Stimulated activated CD4-positive, alpha-beta T cell treated with anti-CD3 and anti-CD28 coated beads, TNF-alpha, amount 100 ng/mL, for 48 hours (primary cell): ENCODE measurements at places on chromosomes 2 and 18.

GRCh38 chr2:235543851-235544688, 50.2 kb downstream of the AGAP1 start:
- DNase-seq: no peak

DNA sequence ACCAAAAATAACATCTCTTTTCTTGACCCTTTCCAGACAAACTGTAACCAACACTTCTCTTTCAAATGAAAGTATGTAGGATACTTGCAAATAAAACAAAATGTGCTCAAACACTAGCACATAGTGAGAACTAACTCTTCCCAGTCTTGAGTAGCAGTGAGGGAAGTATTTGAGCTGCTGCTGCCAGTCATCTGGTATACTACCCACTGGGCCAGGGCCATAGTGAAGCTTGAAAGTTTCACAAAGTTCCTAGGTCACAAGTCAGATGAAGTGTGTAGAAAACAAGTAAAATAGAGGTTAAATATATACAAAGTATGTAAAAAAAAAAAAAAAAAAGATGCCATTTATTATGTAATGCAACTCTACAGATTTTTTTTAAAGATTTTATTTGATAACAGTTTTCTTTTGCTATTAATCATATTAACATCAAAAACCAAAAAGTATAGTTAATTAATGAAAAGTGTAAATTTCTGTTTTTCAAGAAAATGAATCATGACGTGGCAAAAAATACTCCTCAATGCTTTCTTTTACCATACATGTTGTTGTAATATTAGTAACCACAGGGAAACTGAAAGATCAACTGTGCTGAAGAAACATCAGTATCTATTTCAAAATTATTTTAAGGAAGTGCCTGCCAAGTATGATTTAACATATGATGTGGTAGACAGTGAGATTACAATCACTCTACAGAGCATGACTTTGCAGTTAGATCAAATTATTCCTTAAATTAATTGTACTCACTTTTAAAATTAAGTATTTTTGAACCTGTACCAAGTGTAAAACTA, 21.6 kb upstream of the TRIB2 start:
- DNase-seq: no peak

GRCh38 chr2:14712111-14712510, 79.6 kb downstream of the LRATD1 start:
- no peak for DNase-seq

DNA sequence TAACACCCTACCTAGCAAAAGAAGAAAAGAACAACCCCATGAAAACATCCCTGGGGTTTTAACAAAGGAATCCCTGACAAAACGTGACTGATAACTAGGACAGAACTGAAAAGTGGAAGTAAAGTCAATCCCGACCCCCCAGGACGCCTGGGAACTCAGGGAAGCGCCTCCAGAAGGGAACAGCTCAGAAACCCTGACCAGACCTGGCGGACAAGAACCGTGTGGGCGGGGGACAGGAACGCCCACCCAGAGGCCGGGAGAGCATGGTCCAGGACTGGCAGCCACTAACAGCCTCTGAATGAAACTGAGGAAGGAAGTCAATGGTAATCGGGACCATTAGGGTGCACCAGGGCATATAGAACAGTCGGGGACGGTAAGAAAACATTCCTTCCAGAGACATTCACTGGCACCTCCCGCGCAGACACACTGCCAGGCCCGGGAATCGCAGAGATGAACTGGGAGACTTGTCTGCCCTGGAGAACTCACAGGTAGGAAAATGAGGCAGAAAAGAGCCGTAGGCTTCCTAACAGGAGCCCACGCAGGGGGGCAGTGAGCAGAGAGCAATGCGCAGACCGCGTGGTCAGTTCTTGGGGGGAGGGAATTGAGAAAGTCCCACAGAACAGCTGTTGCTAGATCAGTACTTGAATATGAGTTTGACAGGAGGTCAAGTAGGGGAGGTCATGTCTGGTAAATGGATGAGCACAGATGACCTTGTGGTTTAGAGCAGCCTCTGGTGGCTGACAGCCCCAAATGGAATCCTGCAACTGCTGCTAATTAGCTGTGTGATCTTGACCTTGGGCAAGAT, 1.3 kb upstream of the TBC1D8 start:
- no peak for DNase-seq

DNA sequence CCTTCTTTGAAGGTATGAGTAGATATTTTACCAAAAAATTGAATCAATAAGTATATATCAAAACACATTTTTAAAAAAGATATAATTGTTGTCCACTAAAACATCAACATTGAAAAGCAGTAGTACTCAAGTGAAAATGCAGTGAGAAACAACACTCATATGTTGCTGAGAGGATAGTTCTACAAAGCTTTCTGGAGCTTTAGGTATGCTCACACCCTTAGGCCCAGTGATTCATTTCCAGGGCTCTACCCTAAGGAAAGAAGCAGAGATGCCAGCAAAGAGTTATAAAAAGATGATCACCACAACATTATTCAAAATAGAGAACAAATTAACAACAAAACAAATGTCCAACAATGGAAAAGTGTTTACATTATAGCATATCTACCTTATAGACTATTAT, 197.3 kb upstream of the CCDC150 start:
- no peak for DNase-seq

DNA sequence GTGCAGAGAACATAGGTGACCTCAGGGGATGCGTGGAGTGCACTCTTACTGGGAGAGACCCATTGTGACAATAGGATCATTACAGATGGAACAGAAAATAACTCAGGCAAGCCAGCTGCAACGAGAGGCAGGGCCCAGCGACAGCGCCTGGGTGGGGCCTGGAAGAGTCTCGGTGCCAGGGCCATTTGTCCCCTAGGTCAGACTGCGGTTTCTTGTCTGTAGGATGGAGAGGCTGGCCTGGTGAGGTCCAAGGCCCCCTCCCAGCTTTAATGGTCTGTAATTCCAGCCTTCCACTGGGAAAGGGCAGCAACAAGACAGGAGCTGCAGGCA, 208.6 kb upstream of the APCDD1 start:
- DNase-seq: no peak

DNA sequence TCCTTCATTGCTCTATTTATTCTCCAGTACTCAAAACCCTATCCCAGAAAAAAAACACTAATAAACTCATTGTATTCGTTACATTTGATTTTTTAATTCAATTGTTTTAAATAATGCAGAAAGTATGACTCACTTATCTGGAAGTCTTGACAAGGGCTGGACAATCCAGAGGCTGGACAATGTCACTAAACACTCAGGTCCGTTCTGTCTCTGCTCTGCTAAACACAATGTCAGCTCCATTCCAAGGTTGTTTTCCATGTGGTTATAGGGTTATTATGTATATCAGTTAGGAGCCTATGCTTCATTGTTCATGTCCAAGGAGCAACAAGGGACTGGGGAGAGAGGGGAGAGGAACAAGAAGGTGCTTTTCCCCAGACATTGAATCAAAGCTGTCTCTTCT, 125.5 kb downstream of the IRS1 start:
- DNase-seq: no peak

- DNase-seq: no peak
These were observed 677.0 kb upstream of the FANCL start for GRCh38 chr2:58918141-58918540.

DNA sequence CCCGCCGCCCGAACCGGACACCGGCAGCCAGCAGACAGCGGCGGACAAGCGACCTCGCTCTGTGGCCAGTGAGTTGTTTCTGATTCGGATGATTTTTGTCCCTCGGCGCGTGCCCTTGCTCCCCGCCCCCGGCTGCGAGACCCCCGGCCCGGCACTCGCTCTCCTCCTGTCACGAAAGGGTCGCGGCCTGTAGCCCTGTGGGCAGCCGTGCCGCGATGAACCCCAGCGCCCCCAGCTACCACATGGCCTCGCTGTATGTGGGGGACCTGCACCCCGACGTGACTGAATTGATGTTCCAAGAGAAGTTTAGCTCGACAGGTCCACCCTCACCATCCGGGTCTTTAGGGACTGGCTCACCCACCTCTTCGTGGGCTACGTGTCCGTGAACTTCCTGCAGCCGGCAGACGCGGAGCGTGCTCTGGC, 1257.5 kb upstream of the ACVR2A start:
- no peak for DNase-seq
